A549 treated with Hydrocortisone at 1 μM for 4 hours (cell line): ENCODE measurements at places on chromosomes 1 and 21. TPM values are rescaled to one million over a fixed set of nuclear protein-coding genes. Genes with fewer than 3 reads are reported as not detected.

Gene THEM5
- not detected in 5 replicates for total RNA-seq

Gene GOLT1A
- 3.2 to 6.6 TPM (median 4.6 TPM) in 5 replicates for total RNA-seq

Gene FCGR2B
- total RNA-seq: not detected in 5 replicates

Gene PTPN7
- total RNA-seq: not detected in 5 replicates

Gene FCRLA
- total RNA-seq: 0.05 to 0.08 TPM in 2 of 5 replicates, not detected in the others

Gene TMEM52
- total RNA-seq: 0.44 to 1.4 TPM (median 0.93 TPM) in 5 replicates
